ENCODE measurements at places on chromosomes 3 and 15.

DNA sequence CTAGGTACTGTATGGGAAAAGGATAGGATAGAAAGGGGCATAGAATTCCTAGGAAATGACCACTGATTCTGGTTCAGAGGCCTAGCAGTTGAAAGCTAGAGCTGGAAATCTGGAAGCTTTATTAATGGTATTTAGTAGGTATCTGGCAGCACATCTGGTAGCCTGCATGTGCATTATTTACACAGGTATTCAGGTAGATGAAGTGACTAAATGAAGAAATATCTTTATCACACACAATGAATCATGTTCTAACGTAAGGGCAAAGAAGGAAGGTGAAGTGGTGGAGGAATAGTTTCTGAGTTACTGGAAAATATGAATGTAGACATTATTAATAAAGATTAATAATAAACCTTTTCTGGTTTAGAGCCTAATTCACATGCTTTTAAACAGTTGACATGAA is 119.9 kb downstream of the MBNL1 start:
- DNase-seq: no peak

GRCh38 chr3:150984066-150984465 is 11.5 kb upstream of the CLRN1 start:
- DNase-seq: no peak

- no peak for DNase-seq
Observed at GRCh38 chr3:99684644-99685043, 46.2 kb downstream of the COL8A1 start.

DNA sequence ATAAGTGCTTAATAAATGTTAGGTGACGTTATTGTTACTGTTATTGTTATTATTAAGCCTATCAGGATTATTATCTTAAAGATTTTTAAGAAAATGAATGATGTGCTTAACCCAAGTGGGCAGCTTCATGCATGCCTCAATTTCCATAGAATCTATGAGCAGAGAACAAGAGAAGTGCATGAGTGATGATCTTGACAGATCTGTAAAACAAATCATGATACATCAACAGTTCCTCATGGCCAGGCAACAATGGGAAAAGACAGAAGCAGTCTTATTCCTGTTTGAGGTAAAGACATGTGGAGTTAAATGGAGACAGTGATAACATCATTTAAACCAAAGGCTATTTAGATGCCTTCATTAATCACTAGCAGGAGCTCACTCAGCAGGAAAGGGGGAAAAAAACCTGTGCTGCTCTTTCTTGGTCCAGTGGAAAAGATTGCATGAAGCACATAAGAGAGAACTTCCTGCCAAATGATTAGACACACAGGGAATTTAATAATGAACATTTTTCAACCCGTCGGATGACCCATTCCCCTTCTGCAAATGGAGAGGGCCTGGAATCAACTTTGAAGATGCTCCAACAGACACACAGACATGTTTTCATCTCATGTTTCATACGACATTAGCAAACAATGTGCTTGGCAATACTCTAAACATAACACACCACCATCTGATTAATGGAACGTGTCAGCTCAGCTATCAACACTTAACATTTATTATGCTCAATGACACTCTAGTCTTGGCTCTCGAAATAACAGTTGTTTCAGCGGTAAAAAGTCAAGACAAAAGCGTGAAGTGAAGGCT is 212.2 kb upstream of the LRRN1 start:
- no peak for DNase-seq

DNA sequence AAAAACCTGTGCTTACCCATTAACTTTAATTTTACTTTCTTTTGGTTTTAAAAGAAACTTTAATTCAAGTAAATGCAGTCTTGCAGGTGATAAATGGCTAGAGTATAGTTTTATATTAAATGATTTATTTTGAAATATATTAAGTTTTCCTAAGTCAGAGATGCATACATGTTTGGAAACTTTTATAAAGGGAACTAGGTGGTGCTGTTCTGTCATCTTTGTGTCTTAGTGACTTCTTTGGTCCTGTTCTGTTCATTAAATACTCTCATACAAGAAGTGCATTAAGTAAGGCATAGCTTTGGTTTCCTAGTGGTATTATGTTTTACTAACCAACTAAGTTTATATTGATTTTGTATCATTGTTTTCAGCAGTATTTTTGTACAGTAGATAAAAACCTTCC is 15.6 kb downstream of the CADM2 start:
- DNase-seq: peak; percentile 55

DNA sequence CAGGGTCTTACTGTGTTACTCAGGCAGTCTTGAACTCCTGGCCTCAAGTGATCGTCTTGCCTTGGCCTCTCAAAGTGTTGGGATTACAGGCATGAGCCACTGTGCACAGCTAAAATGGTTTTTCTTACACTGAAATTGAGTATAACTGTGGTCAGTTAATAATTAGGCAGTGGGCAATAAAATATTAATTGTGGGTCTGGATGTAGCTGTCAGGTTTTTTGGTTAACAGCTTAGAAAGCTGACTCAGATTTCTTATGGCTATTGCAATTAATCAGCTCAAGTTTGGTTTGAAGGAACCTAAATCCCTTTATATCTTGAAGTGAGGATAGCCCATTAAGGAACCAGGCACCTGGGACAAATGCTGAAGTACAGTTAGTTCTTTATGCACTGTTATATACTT is 73.8 kb upstream of the LRRFIP2 start:
- no peak for DNase-seq

GRCh38 chr3:192170659-192171058 is 556.7 kb downstream of the FGF12 start:
- peak; percentile 69 for DNase-seq
